AG09319 (cell line): ENCODE measurements at places on chromosomes 3 and 15.

- DNase-seq = no peak
Measured at GRCh38 chr3:76972624-76973296, 67.1 kb upstream of the ROBO2 start.

DNA sequence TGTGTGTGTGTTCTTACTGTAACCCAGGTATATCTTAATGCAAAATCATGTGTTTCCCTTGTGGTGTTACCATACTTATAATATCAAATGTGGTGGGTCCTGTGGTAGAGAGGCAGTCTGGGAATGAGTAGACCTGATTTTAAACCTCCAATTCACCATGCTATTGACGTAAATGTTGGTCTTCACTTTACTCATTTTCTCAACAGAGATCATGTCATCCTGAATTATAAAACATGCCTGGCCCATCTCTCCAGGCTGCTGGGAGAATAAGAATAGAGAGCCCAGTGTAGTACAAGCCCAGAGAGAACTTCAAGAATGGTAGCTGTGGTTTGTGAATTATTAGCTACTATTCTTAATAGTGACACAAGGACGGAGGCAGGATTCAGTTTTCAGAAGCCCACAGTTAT, 88.1 kb downstream of the MBNL1 start:
- DNase-seq = no peak

- DNase-seq = no peak
Measured at GRCh38 chr3:104437131-104437750, 929.5 kb upstream of the ALCAM start.

- no peak for DNase-seq
Measured at GRCh38 chr3:122074621-122075265, 19.6 kb downstream of the CD86 start.

DNA sequence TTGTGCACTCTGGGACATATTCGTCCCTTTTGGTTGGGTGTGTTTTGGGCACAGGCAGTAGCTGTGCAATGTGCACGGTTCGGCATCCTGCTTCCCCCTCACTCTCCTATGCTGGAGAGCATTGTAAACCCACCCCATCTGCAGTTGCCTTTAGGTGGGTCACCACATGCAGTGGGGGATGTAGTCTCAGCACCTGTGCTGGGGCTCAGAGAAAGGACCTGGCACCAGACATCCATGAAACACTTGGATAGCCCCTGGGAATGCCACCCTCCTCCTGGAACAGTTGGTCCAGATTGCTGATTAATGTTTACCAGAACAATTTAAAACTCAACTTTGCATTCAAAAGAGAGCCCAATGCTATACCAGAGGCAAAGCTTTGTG, 123.9 kb upstream of the MEF2A start:
- DNase-seq = no peak

DNA sequence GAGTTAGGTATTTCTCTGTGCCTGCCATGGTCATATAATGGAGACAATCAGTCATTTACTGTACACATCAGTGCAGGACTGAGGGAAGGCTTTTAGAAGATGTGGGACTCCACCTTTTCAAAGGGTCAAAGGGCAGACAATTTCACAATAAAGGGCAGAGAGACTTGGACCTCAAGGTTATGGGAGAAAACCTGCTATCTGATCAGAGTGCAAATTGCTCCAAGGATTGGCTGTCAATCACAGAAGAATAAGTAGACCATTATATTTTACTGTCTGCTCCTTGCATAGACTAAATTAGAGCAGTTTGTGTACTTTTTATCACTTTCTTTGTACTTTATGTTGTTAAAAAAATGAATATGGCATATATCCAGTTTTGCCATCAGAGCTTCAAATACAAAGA, 314.9 kb upstream of the ATP11B start:
- DNase-seq = no peak

DNA sequence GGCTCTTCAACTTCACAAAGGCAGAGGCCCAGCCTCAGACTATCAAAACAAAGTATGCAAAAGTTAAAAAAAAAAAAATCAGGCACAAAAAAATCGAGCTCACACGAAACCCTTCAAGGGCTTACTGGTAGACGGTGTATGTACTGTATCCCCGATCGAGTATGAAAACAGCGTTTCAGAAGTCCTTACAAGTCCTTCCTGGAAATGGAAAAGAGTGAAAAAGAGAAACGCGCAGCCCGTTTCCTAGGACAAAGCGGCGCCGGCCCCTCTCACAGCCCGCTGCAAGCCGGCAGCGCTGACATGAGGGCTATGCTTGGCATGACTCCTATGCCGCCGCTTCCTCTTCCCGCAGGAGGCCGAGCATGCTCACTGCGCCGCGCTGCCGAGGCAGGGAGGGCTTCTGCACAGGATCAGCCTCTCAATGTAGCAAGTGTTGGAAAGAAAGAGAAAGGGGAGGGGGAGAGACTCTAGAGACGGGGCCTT, at the start of gene VGLL4:
Gene VGLL4 (minus strand): TSS at position 311 of the 483 bp plus-strand sequence. CDS start 397 bp downstream, outside the sequence.
- peak; percentile 70 for DNase-seq

GRCh38 chr3:141352262-141352984, 15.9 kb upstream of the ZBTB38 start:
- DNase-seq = no peak
